OCI-M1 (cell line): ENCODE measurements at places on chromosomes 5 and 9.
A peak's percentile ranks its signal among the peaks of the same experiment; 100 is the strongest.

DNA sequence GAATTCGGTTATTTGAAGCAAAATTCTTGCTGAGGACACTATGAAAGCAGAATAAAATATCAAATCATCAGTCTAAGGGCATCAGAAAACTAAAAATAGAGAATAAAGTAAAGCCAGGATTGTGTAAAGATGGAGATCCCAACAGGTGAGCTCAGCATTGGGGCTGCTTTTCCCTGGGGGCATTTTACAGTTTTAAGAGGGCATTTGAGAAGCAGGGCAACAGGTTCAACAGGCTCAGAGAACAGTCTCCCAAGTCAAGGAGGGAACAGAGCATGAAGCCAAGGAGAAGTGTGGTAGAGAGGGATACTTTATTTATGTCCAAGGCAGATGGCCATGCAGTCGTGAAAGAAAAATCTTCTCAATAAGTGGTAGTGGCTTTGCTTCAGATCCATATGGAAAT lies 145.4 kb downstream of the SYK start:
- DNase-seq = no peak

- DNase-seq = no peak
Observed at GRCh38 chr5:111755345-111755941, 1.6 kb downstream of the NREP start.

DNA sequence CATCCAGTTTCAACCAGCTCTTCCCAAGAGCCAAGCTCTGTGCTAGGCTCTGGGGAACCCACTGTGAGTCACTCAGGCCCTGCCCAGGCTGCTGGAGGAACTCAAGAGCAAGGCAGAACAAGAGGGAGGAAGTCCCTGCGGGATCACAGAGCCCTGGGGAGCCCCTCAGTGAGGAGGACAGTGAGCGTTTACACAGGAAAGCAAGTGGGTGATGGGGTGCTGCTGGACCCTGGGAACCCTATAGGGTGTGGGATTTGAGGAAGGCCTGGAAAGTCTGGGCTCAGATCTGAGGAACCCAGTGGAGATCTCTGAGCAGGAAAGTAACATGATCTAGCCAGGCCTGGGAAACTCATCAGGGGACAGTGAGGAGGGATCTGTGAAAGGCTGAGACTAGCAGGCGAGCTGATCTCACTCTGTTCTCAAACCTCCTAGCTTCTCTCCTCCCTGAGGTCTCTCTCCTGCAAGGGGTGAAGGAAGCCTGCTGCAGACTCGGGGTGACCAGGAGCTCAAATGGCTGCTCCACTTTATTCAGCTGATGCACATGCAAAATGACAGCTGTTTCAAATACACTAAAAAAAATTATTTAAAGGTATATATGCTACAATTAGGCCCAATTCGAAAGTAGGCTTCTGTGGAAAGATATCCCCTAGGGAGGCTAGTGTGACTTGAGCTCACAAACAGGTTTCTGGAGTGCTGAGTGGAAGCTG lies 70.0 kb downstream of the SHB start:
- DNase-seq = peak; percentile 7

- DNase-seq = no peak
Observed at GRCh38 chr9:123345567-123345955, 10.4 kb upstream of the CRB2 start.

GRCh38 chr5:98639274-98639673 lies 134.2 kb upstream of the RGMB start:
- DNase-seq = no peak

DNA sequence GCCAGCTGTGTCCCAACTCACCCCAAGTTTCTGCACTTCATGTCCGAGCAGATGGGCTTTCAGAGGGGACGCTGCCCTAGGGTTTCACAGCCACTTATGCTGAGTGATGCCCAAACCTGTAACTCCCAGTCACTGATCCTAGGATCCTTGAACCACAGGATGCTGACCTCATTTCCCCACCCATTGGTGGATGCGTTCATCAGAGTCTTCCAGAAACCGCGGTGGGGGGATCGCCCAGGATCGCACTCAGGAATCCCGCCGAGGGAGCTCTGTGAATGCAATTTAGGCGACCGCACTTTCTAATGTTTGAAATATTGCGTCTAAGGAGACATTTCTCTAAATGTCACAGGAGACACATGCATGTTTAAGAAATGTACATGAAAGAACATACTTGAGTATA lies 212.3 kb upstream of the IRX4 start:
- no peak for DNase-seq

DNA sequence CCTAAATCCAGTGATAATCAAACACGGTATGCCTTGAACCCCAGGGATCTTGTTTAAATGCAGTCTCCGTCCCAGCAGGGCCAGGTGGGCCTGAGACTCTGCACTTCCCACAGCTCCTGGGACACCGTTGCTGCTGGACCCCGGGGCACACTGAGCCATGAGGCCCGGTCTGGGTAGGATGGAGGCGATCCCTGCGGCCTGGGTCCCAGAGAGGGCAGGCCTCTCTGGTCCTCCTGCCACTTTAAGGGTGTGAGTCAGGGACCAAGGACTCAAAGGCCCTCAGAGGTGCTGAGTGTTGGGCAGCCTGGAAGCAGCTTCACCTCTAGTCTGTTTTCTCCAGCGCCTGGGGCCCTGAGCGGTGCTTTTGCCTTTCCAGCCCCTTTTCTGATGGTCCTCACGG lies 34.1 kb upstream of the SLC9A3 start:
- no peak for DNase-seq

GRCh38 chr5:14552017-14552416 lies 29.6 kb upstream of the OTULINL start:
- no peak for DNase-seq

GRCh38 chr5:56311306-56311905 lies 78.3 kb upstream of the ANKRD55 start:
- DNase-seq = no peak

DNA sequence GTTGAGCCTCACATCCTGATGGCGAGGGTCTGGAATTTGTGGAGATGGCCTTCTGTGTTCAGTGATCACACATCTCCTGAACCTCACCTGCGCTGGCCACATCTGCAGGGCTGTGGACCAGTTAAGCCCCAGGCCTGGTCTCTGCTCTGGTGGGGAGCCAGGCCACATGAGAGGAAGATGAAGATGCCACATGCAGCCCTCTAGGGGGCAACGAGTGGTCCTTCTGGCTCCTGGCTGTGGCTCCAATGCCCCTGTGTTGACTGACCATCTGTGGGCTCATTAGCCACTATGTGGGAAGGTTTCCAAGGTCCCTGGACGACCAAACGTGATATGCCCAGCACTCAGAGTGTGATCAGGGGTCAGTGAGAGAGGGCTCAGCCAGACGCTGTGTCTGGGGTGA lies 203.0 kb downstream of the HSPA4 start:
- DNase-seq = no peak

DNA sequence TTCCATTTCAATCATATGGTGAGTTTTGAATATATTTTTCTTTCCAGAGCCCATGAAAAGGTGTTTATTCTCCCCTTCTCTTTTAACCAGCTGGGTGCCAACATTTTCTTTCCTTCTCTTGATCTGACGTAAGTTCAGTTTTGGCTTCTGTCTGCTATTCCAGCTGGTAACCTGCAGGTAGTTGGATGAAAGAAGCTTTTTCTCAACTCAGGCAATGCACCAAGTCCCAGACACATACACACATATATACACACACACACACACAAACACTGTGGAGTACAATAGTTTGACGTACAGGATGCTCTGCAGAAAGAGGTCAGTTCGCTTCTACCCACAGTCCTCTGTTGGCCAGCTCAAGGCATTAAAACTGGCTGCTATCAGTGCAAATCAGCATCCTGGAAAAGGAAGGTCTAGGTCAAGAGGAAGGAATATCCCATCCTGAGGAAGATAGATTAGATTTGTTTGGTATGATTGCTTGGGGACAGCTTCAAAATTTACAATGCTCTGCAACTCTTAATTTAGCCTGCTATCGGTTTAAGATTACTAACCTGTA lies 214.3 kb upstream of the SEMA6A start:
- no peak for DNase-seq

DNA sequence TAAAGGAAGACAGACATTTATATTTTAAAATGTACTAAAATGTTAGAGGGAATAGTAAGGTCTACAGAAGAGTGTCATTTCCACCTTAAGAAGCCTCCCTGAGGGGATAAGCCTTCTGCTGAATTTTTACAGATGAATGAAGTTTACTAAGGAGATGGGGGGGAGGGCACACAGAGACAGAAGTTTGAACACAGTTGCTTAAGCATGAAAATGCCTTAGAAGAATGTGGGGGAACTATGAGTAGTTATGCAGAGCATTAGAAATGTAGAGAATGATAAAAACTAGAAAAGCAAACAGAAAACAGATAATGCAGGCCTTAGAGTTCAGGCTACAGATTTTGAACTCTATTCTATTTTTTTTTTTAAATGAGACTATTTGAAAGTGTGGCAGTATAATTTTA lies 232.2 kb upstream of the VLDLR start:
- DNase-seq = no peak

DNA sequence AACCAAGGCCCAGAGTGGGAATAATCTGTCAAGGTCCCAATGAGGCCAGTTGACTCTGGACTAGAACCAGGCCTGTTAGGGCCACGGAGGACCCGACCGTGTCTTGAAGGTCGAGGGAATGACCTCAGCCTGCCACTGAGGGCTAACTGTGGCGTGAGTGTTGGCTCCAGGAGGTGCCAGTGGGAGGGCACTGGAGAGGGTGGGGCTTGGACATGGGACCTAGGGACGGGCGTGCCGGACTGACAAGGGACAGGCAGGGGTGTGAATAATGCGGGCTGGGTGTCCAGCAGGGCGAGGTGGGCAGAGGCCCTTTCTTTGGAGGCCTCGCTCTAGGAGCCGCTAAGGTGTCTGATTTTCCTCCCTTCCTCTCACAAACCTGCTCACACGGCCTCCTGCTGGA lies 7.5 kb downstream of the ADAMTSL2 start:
- no peak for DNase-seq

GRCh38 chr5:92703976-92704375 lies 877.0 kb downstream of the NR2F1-AS1 start:
- DNase-seq = no peak

DNA sequence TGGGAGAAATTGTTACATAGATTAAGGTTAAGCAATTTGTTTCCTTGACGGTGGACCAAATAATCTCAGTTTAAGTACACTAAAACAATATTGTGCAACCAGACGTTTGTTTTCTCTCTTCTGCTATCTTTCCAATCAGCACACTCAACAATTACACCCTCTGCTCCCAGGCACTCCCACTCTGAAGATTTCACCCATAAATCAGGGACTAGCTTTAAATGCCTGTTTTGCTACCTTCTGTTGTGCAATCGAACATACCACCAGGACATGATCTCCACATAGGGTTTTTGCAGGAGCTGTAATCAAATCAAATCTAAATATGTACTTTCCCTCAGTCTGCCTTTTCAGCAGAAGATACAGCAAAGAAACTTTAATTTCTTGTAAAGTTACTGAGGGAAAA lies 405.8 kb upstream of the TLE4 start:
- DNase-seq = no peak

DNA sequence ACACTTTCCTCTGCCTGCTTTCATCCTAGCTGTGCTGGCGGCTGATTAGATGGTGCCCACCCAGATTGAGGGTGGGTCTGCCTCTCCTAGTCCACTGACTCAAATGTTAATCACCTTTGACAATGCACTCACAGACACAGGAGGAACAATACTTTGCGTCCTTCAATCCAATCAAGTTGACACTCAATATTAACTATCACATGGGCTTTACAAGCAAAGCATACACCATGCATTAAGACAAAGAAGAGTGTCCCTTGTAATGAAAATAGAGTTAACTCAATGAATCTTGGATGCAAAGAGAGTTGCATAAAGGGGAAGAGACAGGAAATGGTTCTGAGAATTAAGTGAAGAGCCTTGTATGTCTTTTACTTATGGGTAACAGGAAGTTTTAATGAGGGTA lies 298.7 kb upstream of the BRINP1 start:
- DNase-seq = no peak

DNA sequence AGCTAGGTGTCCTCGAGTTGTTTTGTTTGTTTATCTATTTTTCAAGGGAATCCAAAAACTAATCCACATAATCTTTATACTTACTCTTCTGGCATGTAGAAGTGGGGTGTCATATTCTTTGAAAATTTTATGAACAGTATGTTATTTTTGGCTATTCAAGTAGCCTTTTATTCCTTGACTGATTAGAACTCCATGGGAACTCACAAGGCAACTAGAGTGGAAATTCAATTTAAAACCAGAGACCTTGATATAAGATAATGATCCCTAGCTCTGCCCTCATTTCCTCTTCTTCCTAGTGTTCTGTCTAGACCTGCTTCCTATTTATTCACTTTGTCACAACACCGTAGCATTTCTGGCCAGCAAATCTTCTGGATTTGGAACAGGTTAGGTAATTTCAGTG lies 1123.7 kb upstream of the C9orf72 start:
- no peak for DNase-seq

DNA sequence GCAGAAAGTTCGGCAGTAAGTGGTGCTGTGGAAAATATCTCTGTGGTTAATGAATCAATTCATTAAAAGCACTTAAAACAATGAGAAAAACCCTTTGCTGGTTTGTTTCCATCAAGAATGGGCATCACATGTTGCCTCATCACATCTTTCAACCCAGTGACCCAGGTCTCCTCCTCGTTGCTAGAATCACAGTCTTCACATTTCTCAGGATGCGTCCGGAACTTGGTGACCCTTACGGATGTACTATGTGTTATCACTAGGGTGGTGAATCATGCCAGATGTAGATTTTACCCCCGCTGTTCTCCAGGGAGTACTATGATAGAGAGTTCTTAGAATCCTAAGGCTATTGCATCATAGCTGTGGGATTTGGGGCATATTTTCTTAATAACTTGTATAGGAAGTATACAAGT lies 217.9 kb upstream of the KLF4 start:
- DNase-seq = peak; percentile 70

DNA sequence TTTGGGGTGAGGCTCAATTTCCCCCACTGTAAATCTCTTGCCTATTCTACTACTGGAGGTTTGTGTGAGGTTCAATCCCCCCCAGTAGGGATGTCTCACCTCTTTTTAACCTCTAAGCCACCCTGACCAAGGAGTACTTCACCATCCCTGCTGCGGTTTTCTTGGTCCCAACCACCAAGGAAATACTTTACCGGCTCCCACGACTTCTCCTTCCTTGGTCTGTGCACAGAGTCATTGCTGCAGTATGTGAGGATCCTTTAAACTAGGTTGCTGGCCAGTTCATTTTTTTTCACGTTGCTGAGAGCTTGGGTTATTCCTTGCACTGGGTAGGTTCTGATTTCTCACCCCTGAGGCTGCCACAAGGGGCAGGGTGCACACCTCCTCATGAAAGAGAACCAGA lies 22.5 kb upstream of the HMGCS1 start:
- no peak for DNase-seq

- DNase-seq = peak; percentile 94
Observed at GRCh38 chr5:153352685-153353219, 137.7 kb upstream of the GRIA1 start.
